Lung (tissue), 17 donors: ENCODE measurements at places on chromosomes 5 and 9.

- no peak for DNase-seq
Measured at GRCh38 chr5:10550222-10550995, 13.5 kb upstream of the ANKRD33B start.

DNA sequence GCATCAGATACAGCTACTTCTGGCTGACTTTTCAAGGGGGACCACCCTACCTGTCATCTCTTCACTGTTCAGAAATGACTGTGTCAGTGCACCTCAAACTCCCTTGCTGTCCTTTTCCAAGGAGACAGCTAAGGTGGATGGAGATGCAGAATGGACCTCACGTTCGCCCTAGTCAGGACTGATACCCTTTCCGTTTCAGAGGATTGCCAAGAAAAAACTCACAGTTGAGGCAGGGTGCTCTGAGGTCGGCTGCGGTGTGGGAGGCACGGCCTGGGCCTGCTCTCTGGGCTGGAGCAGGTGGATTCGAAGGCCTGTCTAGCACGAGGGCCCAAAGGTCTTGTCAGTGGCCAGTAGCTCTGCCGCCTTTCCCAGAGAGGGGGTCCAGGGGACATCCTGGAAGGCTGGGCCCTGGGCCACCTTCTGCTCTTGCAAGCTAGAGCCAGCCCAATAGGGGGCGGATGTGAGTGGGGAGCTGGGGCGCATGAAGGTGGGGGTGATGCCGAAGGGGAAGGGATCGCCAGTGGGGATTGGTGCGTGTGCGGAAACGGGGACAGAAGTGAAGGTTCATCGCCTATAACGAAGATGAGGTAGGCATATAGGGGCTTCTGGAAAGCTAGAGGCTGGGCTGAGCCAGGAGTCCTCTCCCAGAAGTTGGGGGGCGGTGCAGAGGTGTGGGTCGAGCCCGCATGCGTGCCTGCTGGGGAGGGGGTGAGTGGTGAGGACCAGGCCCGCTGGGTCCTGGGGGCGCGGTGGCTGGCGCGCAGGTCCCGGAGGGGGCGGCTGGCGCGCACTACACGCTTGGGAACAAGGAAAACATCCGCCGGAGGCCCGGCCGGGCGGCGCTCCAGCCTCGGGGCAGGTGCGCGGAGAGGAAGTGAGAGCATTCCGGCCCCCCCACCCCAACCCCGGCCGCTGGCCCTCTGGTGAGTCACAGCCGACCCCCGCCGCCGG, 2.5 kb upstream of the MSMP start:
- DNase-seq, result peak; percentile 74

DNA sequence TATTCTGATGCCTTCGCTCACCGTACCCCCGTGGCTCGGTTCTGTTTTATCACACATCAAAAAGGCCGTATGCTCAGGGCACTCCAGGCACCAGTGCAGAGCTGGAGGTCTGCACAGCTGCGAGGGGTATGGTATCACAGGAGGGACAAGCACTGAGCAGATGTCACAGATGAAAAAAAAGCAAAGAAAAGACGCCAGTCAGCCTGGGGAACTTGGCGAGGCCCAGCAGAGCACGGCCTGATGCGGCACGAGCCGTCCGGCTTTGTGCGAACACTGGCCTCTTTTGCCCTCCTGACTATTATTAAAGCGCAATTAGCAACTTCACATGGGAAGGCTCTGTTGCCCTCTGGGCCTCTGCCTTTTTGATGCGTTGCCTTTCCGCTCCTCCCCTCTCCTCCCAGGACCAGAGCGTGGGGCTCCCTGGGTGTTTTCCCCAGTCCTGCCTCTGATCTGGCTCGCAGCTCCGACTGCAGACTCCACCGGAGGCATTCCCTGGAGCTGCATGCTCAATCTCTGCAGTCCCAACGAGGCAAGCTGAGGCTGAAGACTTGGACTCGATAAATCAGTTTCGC, 44.4 kb downstream of the AK8 start:
- DNase-seq, result peak; percentile 32

- no peak for DNase-seq
Measured at GRCh38 chr5:181053488-181054121, 13.5 kb downstream of the BTNL9 start.

GRCh38 chr9:130320723-130321481, 55.3 kb downstream of the HMCN2 start:
- no peak for DNase-seq

- no peak for DNase-seq
Measured at GRCh38 chr5:113273948-113274347, 160.8 kb downstream of the TSSK1B start.

- DNase-seq, result no peak
Measured at GRCh38 chr5:132378580-132378979, 9.1 kb downstream of the SLC22A5 start.
